ENCODE measurements at places on chromosomes 2 and 18.

DNA sequence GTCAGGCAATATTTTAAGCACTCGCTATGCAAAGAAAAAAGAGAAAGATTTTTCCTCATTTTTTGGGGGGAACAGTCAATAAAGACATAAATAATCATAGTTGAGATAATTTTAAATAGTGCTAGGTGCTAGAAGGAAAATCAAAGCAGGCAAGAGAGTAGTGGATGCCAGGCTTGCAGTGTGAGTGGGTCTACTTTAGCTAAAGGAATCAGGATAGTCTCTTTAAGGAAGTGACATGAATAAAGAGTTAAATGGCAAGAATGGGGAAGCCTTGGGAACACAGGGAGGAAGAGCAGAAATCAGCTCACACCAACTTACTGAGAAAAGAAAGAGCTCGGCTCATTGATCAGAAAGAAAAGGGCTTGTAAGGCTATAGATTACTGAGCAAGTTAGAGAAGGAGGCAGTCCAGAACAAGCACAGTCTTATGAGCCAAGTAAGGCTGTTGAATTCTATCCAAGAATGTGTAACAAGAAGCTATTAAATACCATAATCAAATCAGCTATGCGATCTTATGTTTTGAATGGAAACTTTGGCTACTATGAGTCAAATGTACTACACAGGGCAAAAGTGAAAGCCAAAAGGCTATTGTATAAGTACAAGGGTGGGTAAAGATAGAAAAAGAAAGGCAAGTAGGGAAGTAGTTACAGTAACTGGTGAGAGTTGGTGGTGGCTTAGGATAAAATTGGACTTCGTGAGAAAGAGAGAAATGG, 833.8 kb upstream of the PIK3C3 start:
- no peak for DNase-seq

- DNase-seq, result no peak
Observed at GRCh38 chr18:8962855-8963635, 139.5 kb upstream of the NDUFV2 start.

DNA sequence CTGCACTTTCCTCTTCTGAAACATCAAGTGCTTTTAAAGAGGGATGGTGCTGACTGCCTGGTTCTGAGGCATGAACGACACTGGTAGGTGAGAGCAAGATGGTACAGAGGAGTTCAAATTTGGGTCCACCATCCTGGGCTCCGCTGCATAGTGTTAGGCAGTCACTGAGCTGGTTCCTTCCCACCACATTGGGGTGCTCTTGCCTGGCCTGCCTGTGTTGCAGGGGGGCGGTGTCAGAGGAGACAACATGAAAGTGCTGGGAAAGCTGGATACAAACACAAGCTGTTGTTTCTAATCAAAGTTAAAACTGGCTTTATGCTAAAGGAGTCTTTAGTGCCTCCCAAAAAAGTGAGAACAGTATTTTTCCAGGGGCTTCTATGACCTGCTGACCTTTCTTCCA, 258.1 kb downstream of the GBX2 start:
- no peak for DNase-seq

DNA sequence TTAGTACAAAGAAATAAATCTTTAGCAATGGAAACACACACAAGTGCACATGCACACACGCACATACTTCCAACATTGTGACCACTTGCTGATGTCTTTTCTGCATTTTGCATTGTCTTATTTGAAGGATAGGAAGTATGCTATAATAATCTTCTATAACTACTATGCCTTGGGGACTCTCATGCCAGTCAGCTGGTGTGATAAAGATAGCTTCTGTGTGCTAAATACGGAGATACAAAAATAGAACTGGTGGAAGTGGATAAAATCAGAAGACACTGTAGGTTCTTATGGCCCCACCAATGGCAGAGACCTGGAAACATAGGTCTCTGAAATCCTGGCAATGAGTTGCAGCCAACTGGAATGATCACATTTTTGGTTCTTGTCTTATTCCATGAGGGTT, 31.5 kb upstream of the RASGRP3 start:
- no peak for DNase-seq

- no peak for DNase-seq
Observed at GRCh38 chr2:70081221-70081620, 6.1 kb upstream of the PCBP1 start.

GRCh38 chr18:46372670-46373069, 268.5 kb downstream of the HAUS1 start:
- no peak for DNase-seq

DNA sequence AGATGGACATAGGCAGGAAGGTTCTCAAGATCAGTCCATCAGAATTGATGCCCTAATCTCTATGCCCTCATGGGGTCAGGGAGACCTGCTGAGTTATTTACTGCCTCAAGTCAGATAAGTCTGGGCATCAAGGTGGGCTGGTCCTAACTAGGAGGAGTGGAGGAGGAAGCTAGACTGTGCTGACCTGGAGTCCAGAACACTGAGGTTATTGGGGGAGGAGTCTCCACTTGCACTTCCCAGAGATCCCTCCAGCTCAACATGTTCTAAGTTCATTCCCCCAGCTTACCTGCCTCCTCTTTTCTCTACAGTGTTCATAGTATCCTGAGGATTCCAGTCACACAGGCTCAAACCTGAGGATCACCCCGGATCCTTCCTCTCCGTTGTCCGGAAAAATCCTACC, 19.3 kb downstream of the EVA1A start:
- DNase-seq, result no peak

DNA sequence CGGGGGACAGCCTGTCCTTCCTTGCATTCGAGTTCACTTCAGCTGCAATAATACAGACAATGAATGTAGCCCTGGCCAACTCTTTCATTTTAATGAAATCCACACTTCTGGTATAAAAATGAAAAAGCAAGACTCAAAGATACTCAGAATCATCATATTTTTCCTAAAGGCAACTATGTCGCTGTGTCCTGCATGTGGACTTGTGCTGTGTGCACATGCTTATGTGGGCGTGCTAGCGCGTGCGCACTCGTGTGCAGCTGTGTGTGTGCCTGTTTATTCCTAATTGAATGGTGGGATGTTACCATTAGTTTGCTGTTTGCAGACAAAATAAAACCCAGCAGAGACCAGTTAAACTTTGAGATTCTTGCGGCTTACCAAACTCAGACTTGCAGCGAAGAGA, 49.6 kb downstream of the SMIM21 start:
- DNase-seq, result no peak

DNA sequence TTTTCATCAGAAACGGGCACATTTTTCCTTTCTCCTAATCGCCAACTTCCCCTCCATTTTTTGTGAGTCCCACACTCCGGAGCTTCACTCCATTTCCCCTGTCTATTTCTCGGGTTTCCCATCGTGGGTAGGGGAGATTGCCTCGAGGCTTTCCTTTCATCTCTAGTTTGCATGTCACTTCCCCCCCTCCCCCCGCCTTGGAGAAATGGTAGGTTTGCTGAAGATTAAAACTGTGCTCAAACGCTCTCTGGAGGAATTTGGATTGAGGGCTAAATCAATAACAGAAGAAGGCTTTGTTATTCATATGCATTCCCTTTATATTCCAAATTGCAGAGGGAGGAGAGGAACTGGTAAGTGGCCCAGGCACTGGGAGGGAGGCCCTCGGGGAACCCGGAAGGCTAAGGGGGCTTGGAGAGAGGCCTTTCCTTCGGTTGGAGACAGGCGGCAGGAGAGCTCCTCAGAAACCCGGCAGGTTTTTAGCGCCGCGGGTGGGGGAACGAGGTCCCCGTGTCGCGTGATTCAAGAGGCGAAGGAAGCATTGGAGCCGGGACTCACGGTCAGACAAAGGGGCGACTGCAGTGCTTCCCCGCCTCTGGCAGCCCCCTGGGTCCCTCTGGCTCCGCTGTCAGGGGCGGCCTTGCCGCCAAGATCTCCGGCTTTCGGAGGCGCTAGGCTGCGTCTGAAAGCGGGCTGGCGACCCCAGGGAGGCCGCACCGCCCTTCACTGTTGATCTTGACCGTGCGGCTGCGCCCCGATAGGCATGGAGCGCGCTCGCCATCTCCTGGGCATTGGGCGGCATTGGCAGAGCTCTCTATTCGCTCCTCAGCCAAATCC, 2.4 kb upstream of the HOXD12 start:
- DNase-seq, result peak; percentile 93

GRCh38 chr18:62030091-62030985, 137.5 kb upstream of the RNF152 start:
- DNase-seq, result no peak

- no peak for DNase-seq
Observed at GRCh38 chr18:1244397-1245122, 339.9 kb downstream of the ADCYAP1 start.

- DNase-seq, result no peak
Observed at GRCh38 chr2:159298967-159299366, 12.5 kb upstream of the WDSUB1 start.

DNA sequence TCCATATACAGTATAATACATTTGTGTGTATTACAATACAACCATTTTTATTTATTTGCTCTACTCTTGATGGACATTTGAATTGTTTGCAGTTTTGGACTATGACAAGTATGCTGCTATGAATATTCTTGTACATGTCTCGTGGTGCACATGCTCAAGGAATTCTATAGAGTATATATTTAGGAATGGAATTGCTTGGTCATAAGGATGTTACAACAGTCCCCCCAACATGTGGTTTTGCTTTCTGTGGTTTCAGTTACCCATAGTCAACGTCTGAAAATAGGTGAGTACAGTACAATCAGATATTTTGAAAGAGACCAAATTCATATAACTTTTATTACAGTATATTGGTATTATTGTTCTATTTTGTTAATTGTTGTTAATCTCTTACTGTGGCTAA, 24.1 kb upstream of the PLEKHM3 start:
- no peak for DNase-seq

DNA sequence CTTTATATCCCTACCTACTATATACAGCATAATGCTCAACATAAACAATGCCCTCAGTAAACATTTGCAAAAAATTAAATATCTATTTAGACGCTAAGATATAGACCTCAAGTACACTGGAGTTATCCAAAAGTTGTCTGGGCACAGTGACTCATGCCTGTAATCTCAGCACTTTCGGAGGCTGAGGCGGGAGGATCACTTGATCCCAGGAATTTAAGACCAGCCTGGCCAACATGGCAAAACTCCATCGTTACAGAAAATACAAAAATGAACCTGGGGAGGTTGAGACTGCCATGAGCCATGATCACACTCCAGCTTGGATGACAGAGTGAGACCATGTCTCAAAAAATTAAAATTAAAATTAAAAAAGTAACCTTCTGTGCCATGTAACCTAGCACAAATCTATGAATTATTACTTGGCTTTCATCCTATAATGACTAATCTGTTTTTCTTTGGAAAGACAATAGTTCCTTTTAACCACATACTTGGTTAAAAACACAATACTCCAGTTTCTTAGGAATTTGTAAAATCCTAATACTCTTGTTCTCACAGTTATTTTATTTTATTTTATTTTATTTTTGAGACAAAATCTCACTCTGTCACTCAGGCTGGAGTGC, 6.7 kb upstream of the TNFAIP6 start:
- DNase-seq, result no peak

DNA sequence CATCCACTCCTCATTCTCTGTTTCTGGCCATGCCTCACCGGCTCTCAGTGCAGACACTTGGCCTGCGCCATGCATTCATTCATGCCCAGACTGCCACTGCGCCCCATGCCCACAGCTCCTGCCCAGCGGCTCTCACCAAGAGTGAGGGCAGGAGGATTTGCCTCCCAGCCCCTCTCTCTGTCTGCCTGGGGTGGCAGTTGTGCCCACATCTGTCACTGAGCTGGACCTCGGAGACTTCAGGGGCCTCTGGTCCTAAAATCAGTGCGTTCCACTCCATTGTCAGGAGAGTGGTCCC, 75.1 kb downstream of the CIB4 start:
- no peak for DNase-seq

DNA sequence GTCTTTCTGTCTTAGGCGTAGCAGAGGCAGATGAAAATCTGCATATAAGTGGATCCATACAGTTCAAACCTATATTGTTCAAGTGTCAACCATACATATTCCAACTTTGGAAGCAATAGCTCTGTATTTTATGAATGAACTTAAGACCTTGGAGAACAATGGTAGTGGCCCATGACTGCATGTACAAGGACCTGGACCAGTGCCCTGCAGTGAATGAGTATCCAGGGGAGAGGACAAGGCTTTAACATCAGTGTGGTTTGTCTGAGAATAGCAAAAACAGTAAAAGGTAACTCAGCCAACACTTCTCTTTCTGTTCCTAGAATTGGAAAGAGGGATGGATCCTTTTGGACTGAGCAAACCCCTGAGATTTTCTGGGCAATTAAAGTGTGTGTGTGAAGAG, 230.8 kb upstream of the LINC00305 start:
- no peak for DNase-seq
